ENCODE measurements at places on chromosomes 4 and X. TPM values are rescaled to one million over a fixed set of nuclear protein-coding genes. Genes with fewer than 3 reads are reported as not detected.

DNA sequence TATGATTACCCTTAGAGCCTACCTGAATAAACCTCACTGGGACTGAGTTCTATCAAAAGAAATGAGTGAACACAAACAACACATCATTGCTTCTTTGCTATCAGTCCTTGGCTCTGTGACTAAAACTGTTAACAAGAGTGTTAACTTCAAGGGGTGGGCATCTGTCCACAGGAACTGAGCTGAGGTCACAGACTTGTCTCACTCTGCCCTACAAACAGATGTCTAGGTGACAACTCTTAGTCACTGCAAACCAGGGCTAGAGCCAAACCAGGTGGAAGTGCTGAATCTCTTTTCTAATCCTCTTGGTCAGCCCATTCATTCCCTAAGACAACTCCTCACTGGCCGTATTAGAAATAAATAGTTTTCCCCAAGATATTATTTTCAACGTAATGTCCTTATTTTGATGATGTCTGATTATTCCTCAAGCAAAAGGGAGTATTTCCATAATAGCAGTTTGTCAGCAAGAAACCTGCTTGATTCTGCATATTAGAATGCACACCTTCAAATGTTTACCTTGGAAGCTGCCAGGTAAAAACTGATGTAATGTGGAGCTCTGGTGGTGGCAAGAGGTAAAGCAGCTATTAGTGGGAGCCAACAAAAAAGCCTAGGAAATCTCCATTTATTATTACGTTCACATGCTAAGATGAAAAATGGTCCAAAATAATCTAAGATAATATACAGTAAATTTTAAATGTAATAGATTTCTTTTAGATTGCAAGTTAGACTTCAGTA is 4.0 kb downstream of the COL25A1 start:
- H3K36me3 ChIP-seq, result no peaks in the 10 kb centered on the region
- H3K4me3 ChIP-seq, result no peak overlapping the region
- peaks cover 5% of the 10 kb centered on the region for H3K4me1 ChIP-seq
- peak; percentile 13 for DNase-seq
- H3K27ac ChIP-seq, result no peak overlapping the region
- H3K27me3 ChIP-seq, result peaks cover 21% of the 10 kb centered on the region

DNA sequence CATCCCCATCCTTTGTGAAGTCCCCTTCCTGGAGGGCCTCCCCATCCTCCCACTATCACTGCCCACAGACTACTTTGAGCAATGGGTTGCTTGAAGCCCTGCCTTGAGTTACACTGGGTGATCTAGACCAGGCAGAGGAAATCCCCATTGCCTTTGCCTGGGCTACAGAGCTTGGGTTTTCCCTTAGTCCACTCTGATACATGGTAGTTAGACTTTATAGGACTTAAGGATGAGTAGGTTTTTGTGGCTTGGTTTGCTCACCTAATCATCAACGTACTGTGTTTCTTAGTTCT is 56.6 kb downstream of the TMEM131L start:
- DNase-seq, result no peak
- H3K27me3 ChIP-seq, result no peaks in the 10 kb centered on the region
- H3K27ac ChIP-seq, result no peak overlapping the region
- no peaks in the 10 kb centered on the region for H3K36me3 ChIP-seq
- no peak overlapping the region for H3K4me3 ChIP-seq
- H3K4me1 ChIP-seq, result no peaks in the 10 kb centered on the region

GRCh38 chrX:132909643-132910042 is 48.8 kb downstream of the HS6ST2 start:
- no peak overlapping the region for H3K27ac ChIP-seq
- no peaks in the 10 kb centered on the region for H3K27me3 ChIP-seq
- no peak overlapping the region for H3K4me3 ChIP-seq
- no peaks in the 10 kb centered on the region for H3K4me1 ChIP-seq
- no peaks in the 10 kb centered on the region for H3K36me3 ChIP-seq
- no peak for DNase-seq

The ZNF518B gene
- total RNA-seq, result 35.2 TPM

DNA sequence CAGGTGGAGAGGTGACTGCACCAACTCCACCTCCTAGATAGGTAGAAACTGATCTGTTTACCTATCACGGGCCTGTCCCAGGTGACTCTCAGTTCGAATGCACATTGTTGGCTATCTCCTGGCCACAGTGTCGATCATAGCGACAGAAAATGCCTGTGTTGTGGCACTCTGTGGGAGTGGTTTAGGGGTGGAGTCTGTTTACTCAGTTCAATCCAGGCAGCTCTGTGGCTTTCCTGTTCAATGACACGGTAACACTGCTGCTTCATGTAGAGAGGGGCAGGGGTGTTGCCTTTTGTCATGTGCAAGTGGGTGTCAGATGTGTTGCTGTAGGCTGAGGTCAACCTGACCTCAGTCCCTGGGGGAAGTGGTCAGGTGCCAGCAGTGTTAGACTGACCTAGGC is 1602.4 kb downstream of the TECRL start:
- H3K27me3 ChIP-seq, result no peaks in the 10 kb centered on the region
- no peak for DNase-seq
- H3K36me3 ChIP-seq, result no peaks in the 10 kb centered on the region
- H3K4me1 ChIP-seq, result no peaks in the 10 kb centered on the region
- H3K4me3 ChIP-seq, result no peak overlapping the region
- H3K27ac ChIP-seq, result no peak overlapping the region

GRCh38 chrX:82218361-82218760 is 1016.5 kb downstream of the SH3BGRL start:
- no peaks in the 10 kb centered on the region for H3K36me3 ChIP-seq
- H3K27ac ChIP-seq, result no peak overlapping the region
- no peak for DNase-seq
- H3K4me1 ChIP-seq, result no peaks in the 10 kb centered on the region

The CLDN2 gene
- 0.09 TPM for total RNA-seq

GRCh38 chrX:118644378-118644777 is 83.0 kb upstream of the IL13RA1 start:
- no peak overlapping the region for H3K27ac ChIP-seq
- no peak overlapping the region for H3K4me3 ChIP-seq

- H3K4me1 ChIP-seq, result no peaks in the 10 kb centered on the region
- no peak overlapping the region for H3K27ac ChIP-seq
- DNase-seq, result peak; percentile 81
- H3K4me3 ChIP-seq, result no peak overlapping the region
- H3K36me3 ChIP-seq, result peaks cover 16% of the 10 kb centered on the region
Measured at GRCh38 chr4:155353923-155354540, 22.7 kb downstream of the MAP9 start.

DNA sequence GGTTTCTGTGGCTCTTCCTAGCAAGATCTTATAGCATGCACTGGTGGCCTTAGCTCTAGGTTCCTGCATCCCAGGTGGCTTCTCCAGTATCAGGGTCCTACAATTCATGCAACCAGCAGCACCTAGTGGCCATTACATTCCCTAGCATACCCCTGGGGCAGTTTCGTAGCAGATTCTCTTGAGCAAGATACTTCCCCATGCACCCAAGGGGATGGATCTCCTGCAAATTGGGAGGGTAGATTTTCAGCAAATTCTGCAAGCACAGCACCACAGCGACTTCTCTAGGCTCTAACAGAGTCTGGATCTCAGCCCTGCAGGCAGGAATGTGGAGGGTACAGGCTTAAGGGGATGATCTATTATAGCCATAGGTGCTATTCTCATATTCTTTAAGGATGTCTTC is 13.1 kb upstream of the SLC9B1 start:
- no peaks in the 10 kb centered on the region for H3K36me3 ChIP-seq
- no peak overlapping the region for H3K27ac ChIP-seq
- H3K4me3 ChIP-seq, result no peak overlapping the region
- H3K27me3 ChIP-seq, result no peaks in the 10 kb centered on the region

The CD40LG gene
- total RNA-seq, result not detected

DNA sequence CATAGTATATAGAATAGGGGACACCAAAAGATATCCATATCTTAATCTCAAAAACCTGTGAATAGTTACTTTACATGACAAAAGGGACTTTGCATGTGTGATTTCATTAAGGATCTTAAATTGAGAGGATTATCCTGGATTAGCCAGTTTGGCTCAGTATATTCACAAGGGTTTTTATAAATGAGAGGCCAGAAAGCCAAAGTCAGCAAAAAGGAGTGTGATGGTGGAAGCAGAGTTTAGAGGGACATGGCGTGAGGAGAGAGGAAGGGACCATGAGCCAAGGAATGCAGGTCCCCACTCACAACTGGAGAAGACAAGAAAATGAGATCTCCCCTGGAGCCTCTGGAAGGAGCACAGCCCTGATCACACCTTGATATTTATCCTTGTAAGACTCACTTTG is 648.5 kb upstream of the LCORL start:
- no peaks in the 10 kb centered on the region for H3K27me3 ChIP-seq
- H3K4me1 ChIP-seq, result no peaks in the 10 kb centered on the region
- H3K4me3 ChIP-seq, result no peak overlapping the region
- H3K27ac ChIP-seq, result no peak overlapping the region
- H3K36me3 ChIP-seq, result no peaks in the 10 kb centered on the region

GRCh38 chr4:88137112-88137511 is 21.3 kb downstream of the ABCG2 start:
- no peak overlapping the region for H3K27ac ChIP-seq
- no peaks in the 10 kb centered on the region for H3K27me3 ChIP-seq
- no peaks in the 10 kb centered on the region for H3K4me1 ChIP-seq
- DNase-seq, result no peak
- H3K36me3 ChIP-seq, result no peaks in the 10 kb centered on the region

The SPATA18 gene
- 13.6 TPM for total RNA-seq

- peak overlapping the region; percentile 85 for H3K27ac ChIP-seq
- DNase-seq, result peak; percentile 78
- H3K4me1 ChIP-seq, result peaks cover 42% of the 10 kb centered on the region
- H3K27me3 ChIP-seq, result peaks cover 14% of the 10 kb centered on the region
Measured at GRCh38 chrX:373641-374471, 12.9 kb downstream of the PPP2R3B start.

The RNF175 gene
- 1.3 TPM for total RNA-seq

DNA sequence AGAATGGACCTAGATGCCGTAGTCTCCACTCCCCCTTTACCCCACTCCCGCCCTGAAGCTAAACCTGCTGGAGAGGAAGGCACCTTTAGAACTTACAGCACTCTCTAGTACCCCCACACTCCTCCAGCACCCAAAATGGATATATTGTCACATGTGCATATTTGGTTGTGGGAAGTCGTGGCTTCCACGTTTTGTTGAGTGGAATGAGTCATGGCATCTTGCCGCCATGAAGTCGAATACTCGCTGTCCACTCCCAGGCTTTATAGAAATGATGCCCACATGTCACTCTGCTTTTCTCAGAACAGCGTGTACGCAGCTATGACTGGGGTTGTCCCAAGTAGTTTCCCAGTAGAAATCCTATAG is 545 bp downstream of the ABCE1 start:
- H3K27me3 ChIP-seq, result no peaks in the 10 kb centered on the region
- H3K27ac ChIP-seq, result peak overlapping the region; percentile 95
- H3K4me3 ChIP-seq, result peak overlapping the region; percentile 65
- peak; percentile 41 for DNase-seq

DNA sequence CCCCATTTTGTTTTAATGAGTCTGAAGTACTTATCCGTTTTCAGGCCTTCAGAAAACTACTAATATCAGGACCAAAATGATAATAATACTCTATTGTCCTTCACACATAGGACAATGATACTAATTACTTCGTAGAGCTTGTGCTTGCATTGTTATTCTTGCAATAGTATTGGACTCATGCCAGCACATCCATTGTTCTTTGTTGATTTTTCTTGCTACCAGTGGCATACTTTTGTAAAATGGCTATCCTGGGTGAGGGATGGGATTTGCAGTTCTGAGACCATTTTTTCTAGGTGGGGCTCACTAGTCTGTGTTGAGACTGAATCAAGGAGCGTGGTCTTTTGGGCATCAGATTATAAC is 195.3 kb downstream of the MAML3 start:
- H3K4me3 ChIP-seq, result no peak overlapping the region
- H3K4me1 ChIP-seq, result peaks cover 3% of the 10 kb centered on the region
- H3K27me3 ChIP-seq, result no peaks in the 10 kb centered on the region
